ENCODE measurements at places on chromosomes 13 and 19. TPM values are rescaled to one million over a fixed set of nuclear protein-coding genes. Genes with fewer than 3 reads are reported as not detected.

Gene LENG8
- 40.6 TPM for total RNA-seq

Gene BRSK1
- total RNA-seq: 5.6 TPM

Gene HCST
- total RNA-seq: 0.64 TPM

DNA sequence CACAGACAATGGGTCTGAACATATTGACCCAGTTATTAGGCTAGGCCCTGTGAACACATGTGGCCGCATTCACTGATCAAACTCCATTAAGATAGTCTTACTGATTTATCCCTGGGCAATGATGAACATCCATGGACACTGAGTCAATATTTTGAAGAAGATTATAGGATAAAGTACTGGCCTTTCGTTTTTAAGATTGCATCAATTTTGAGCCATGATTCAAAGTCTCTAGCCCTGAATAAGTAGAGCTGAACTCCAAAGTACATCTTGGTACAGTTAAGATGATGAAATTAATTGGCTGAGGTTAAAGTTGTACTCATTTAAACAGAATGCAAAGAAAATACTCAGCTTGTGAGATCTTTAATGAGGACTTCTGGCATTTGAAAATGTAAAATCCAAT lies 1581.9 kb downstream of the EFNB2 start:
- DNase-seq: peak; percentile 33

DNA sequence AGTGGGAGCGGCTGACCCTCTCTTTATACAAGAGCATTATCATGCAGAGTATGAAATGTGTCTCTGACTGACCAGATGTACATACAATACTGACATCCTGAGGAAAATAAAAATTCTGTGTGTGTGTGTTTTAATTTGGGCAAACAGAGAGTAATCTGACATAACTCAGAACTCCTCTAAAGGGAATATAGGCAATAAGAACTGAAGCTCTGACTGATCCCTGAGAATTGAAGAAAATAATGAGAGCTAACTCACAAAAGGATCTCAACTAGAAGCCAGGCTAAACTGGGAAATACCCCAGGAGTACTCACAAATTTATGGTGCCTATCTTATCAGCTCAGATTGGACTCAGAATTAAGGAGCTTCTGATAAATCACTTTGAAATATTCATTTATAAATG lies 539.9 kb downstream of the OLFM4 start:
- DNase-seq: no peak

GRCh38 chr13:31733066-31733465 lies 6.3 kb upstream of the RXFP2 start:
- DNase-seq: peak; percentile 15

GRCh38 chr13:21458451-21458812 lies 671 bp downstream of the ZDHHC20 start:
- no peak for DNase-seq

DNA sequence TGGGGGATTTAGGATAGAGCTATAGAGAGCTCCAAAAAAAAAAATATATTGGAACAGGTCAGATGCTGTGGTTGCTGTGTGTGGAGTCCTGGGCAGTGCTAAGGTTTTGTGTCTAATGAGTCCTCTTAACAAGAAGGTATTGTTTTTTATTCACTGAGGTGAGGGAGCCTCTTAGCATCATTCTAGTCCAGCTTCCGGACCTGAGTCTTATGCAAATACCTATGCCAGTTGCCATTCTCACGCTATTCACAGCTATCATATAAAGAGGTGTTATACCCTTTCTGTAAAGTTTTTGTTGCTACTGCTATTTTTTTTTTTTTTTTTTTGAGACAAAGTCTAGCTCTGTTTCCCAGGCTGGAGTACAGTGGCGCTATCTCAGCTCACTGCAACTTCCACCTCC lies 1.4 kb downstream of the NLRP2 start:
- no peak for DNase-seq

DNA sequence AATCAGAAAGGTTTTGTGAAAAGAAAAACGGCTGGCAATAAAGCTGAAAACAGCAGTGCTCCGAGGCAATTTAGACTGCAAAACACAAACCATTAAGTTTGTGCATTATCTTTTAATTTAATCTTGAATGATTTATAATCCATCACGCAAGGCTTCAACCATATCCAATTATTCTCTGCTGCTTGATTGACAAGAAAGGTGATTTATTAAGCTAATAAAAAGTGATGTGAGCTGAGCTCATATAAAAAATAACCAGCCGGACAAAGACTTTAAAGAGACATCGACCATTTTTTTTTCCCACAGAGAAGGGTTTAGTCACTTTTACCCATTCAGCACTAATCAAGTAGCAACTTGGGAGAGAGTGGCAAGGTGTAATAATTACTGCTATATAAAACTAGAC lies 33.6 kb downstream of the TSHZ3 start:
- no peak for DNase-seq

GRCh38 chr19:664913-665443 lies 2.0 kb upstream of the RNF126 start:
- peak; percentile 84 for DNase-seq

DNA sequence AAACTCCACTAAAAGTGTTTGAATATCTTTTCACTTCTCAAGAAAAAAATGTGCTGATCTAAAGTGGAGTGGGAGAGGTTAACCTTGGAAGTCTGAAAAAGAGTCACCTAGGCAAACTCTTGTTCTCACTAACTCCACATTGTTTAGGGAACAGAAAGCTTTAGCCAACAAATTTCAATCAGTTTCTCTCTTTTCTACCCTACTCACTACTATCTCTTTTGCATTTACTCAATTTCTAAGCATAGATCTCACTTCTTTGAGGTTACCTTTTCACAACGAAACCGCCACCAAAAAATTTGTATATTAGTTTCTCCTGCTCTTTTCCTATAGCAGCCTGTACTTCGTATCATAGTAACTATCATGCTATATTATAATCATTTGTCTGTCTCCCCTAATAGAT lies 6.3 kb downstream of the NHLRC3 start:
- no peak for DNase-seq

GRCh38 chr13:110023729-110024644 lies 237.6 kb upstream of the IRS2 start:
- peak; percentile 88 for DNase-seq

DNA sequence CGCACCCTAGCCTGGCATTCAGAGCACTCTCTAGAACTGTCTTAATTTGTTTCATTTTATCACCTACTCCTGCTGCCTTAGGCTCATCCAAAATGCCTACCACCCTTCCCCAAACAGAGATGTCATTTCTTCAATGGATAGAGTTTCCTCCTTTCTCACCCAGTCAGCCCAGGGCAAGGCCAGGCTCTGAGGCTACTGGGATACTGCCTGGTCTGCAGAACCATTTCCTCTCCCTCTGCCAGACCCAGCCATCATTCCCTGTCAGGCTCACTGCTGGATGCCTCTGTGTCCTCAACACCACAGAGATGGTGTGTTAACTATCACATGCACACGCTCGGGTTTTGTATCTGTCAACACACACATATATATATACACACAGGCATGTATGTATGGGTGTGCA lies 47.2 kb downstream of the C13orf42 start:
- DNase-seq: no peak

Data from fibroblast of villous mesenchyme (primary cell).